ENCODE measurements at places on chromosomes 1 and 21.

DNA sequence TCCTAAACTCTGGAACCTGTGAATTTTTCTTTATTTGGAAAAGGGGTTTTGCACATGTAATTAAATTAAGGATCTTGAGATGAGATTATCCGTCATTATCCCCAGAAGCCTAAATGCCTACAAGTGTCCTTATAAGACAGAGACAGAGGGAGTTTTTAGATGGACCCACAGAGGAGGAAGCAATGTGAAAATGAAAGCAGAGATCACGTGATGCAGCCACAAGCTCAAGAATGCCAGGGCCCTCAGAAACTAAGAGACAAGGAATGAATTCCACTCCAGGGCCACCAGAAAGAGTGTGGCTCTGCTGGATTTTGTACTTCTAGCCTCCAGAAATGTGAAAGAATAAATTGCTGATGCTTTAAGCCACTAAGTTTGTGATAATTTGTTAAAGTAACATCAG, 183.6 kb upstream of the UBE2U start:
- DNase-seq, result no peak

- DNase-seq, result no peak
Measured at GRCh38 chr1:169259816-169260215, 107.8 kb downstream of the NME7 start.

DNA sequence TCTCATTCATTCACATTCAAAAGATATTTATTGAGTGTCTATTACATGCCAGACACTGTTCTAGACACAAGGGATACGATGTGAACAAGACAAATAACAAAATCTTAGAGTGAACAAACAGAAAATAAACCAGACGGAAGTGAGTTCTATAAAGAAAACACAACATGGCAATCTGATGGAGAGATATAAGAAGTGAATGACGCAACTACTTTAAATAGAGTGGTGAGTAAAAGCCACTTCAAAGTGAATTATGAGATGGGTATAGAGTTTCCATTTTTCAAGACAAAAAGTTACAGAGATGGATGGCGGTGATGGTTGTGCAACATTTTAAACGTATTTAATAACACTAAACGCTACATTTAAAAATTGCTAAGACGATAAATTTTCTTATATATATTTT, 75.4 kb downstream of the CEP170 start:
- no peak for DNase-seq

DNA sequence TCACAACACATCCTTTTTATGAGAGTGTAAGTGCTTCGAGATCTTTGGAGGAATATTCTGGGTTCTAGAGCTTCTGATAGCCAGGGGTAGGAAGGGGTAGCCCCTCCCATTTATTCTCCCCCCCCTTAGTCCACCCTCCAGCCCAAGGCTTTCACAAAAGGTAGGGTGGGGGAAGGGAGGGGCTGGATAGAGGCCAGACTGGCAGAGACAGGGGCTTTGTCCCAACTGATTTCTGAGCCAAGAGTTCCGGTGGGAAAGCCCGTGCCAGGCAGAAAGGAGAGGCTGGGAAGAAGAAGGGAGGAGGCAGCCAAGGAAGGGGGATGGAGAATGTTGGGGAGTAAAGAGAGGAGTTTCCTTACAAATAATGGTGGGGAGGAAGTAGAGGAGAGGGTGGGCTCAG, 3.1 kb downstream of the BCAN start:
- DNase-seq, result no peak

DNA sequence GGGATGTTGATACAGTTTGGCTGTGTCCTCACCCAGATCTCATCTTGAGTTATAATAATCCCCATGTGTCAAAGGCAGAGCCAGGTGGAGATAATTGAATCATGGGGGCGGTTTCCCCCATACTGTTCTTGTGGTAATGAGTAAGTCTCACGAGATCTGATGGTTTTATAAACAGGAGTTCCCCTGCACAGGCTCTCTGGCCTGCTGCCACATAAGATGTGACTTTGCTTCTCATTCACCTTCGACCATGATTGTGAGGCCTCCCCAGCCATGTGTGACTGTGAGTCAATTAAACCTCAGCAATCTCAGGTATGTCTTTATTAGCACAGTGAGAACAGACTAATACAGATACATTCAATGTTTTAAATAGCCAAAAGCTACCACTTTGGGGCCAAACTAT, 41.1 kb downstream of the SLC35F3 start:
- no peak for DNase-seq

DNA sequence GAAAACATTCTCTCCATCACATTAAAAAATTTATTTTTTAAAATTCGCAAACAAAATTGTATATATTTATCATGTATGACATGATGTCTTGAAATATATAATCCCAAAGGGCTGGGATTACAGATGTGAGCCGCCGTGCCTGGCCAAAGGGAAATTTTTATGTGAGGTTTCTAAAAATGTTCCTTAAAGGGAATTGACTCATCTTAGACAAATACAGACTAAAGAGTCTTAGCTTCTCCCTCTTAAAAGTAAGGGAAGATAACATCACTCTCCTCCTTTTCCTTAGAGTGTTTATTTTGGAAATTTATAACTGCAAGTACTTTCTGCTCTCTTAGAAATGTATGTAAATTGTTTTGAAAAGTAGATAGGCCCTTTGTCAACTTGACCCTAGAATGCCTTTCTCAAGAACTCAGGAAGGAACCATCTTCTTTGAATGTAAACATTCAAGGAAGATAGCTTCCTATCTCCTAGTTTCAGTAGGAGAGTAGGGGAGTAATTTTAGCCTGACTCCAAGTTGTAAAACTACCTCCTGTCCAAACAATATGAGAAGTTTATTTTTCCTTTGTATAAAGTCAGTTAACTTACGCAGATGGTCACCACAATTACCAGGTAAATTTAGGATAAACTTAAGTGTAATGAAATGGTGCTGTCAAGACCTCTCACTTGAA, 59.5 kb downstream of the C21orf91 start:
- DNase-seq, result no peak

DNA sequence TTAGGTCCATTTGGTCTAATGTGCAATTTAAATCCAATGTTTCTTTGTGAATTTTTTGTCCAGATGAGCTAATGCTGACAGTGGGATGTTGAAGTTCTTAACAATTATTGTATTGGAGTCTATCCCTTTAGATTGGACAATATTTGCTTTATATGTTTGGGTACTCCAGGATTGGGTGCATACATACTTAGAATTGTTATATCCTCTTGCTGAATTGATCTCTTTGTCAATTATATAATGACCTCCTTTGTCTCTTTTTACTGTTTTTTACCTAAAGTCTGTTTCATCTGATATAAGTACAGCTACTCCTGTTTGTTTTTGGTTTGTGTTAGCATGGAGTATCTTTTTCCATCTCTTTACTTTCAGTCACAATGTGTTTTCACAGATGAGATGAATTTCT, 22.2 kb downstream of the CD55 start:
- no peak for DNase-seq

GRCh38 chr1:237013608-237014007, 9.4 kb upstream of the MT1HL1 start:
- no peak for DNase-seq

GRCh38 chr1:162087111-162087510, 17.6 kb downstream of the NOS1AP start:
- no peak for DNase-seq

DNA sequence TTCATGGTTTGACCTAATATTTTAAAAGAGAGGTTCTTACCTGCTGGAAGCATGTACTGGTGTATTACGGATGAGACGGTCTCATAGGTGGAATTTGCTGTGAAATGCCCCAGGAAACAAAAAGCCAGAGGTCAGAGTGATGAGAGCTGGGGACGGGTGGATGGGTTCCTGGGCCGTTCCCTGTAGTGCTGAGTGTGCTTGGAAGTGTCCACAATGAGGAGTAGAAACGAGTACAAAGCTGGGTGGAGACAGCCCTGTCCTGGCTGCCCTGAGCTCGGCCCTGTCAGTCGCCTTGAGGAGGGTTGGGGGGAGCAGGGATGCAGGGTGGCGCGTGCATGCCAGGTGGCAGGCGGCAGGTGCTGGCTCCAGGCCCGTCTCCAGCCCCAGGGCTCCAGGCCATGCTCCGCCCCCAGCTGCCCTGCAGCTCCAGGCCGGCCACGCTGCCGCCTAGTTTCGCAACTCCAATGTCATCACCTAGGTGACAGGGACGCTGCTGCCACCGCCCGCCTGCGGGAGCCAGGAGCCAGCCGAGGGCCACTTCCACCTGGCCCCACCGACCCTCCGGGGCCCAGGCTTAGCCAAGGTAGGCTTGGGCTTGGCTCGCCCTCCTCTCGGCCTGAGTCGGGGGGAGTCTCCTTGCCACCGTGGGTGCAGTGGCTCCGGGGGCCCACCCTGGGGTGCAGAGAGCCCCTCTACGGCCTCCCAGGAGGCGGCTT, 16.4 kb downstream of the TP73 start:
- peak; percentile 79 for DNase-seq

GRCh38 chr1:48216313-48216712, 6.2 kb upstream of the SLC5A9 start:
- no peak for DNase-seq
